Naive thymus-derived CD8-positive, alpha-beta T cell (primary cell): ENCODE measurements at places on chromosomes 7 and 10. TPM values are rescaled to one million over a fixed set of nuclear protein-coding genes. Genes with fewer than 3 reads are reported as not detected.
A peak's percentile ranks its signal among the peaks of the same experiment; 100 is the strongest.

The FGFR2 gene
- not detected for total RNA-seq

The SLC26A4 gene
- not detected for total RNA-seq

The ECHS1 gene
- total RNA-seq = 29.2 TPM

The GIMAP7 gene
- total RNA-seq = 369 TPM

- no peak for DNase-seq
Observed at GRCh38 chr10:6140141-6140841, 51.5 kb downstream of the RBM17 start.

- DNase-seq = peak; percentile 42
Observed at GRCh38 chr7:98168181-98168903, 42.9 kb upstream of the BHLHA15 start.

GRCh38 chr7:142954680-142955268, 7.4 kb downstream of the KEL start:
- DNase-seq = no peak

GRCh38 chr10:69180525-69181204, 631 bp downstream of the SUPV3L1 start:
- DNase-seq = peak; percentile 20

DNA sequence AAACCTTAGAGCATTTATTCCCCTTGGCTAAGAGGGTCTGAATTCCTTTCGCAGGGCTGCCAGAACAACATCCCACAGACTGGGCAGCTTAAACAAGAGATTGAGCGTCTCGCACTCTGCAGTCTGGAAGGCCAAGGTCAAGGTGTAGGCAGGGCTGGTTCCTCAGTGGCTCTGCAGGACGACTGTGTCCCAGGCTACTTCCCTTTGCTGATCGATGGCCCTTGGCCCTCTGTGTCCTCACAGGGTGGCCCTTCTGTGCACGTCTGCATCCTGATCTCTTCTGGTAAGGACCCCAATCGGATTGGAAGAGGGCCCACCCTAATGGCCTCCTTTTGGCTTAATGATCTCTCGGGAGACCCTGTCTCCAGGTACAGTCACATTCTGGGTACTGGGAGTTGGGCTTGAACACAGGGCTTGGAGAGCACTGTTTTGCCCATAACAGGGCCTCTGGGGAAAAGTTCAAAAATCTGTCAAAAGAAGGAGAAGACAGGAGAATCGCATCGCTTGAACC, 35.1 kb upstream of the DNAJB6 start:
- DNase-seq = no peak

- no peak for DNase-seq
Observed at GRCh38 chr7:51019891-51020870, 237.5 kb upstream of the GRB10 start.

- DNase-seq = no peak
Observed at GRCh38 chr10:61987951-61988379, 86.5 kb downstream of the ARID5B start.

DNA sequence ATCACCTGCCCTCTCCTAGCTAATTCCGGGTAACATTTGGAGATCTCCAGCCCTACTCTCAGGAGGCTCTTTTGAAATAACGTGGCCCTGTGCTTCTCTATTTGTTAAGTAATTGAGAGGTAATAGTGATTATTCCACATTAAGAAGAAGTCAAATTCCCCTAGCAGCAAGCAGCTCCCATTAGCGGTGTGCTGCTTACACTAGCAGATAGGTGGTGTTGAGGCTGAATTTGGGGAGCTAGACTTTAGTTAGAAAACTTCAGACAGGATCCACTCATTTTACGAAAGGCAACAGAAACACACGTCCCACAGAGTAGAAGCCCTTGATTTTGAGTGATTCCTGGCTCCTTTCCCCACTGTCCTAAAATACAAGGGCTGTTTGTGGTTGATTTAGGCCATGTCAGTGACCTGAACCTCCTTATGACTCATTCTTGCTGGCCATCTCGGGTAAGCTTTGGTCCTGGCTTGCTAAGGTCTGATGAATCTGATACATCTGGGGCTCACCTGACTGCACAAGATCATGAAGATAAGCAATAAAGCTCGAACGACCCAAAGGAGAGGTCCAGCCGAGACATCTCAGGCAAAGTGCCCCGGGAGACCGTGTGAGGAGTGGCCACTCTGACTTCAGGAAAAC, 77.2 kb downstream of the FAM204A start:
- DNase-seq = no peak
